A549 (cell line): ENCODE measurements at places on chromosomes 4 and X.

DNA sequence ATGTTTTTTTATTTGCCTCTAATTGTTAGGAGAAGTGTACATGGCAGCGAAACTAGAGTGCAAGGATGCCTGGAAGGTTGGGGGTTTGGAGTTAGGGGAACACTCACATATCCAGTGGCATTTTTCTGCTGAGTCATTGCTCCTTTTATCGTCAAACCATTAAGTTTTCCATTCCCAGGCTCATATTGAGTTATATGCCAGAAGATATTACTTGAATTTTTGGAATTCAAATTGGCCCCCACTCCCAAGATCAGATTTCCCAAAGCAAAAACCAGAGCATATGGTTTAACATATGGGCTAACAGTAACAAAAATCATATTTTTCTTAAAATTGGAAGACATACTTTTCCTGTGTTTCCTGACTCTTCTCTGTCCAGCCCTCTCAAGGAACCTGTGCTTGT is 152.7 kb downstream of the FSTL5 start:
- no peak for DNase-seq

GRCh38 chr4:152181150-152181549 is 354.7 kb downstream of the FBXW7 start:
- DNase-seq: no peak

- DNase-seq: no peak
Observed at GRCh38 chrX:43605351-43605750, 50.7 kb upstream of the MAOA start.

GRCh38 chr4:142353149-142353738 is 492.9 kb downstream of the INPP4B start:
- DNase-seq: peak; percentile 61

- no peak for DNase-seq
Observed at GRCh38 chr4:110188113-110188512, 10.3 kb downstream of the ELOVL6 start.

DNA sequence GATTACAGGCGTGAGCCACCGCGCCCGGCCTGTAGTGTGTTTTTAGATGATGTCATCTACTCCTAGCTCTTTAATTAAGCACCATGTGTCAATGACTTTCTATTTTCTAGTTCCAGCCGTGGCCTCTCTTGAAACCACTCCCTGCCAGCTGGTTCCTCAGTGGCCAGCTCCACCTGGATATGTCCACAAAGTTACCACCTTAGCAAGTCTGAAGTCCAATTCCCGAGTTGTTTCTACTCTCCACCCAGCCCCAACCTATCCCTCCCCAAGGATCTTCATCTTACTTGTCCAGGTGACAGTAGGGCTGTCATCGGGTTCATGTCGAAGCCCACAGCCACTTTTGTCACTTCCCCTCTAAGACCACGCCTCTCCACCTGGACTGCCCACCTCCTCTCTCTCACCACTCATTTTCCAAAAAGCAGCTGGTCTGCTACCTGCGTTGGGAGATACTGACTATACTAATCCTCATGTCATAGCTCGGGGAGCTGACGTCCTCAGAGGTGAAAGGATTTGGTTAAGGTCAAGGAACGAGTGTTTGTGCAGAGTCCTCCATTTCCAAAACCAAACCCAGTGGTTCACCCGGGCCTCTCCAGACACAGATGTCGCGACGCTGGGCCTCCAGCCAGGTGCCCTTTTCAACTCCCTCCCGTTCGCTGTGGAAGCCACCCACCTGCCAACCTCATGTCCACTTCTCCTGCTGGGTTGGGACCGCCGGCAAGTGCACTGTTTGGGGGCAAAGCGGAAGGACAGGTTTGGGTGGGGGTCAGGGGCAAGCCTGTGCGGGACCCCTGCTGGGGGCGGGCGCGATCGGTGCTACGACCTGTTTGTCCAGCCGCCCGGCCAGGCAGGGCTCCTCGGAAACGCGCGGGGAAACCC is 704 bp downstream of the FAM3A start:
- DNase-seq: no peak

DNA sequence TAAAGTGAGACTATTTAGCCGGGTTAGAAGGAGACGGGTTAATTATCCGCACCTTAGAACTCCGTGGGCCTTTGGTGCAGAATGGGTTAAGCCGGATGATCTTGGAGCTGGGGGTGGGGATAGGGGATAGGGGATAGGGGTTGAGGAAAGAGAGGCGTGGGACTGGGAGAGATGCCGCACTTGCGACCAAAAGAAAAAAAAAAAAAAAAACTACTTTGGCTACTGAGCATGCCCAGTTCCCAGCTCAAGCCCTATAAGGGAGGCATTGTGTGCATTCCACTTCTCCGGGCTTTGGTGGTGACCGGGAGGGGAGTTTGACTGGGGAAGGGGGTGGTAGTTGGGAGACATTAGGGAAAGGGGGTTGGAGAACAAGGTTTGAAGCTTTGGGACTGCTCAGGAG is at the start of gene SLITRK4:
SLITRK4 (minus strand) TSS at position 187 of the 400 bp plus-strand sequence. CDS start 4,993 bp downstream, outside the sequence.
- DNase-seq: no peak
